ENCODE measurements at places on chromosomes 1 and 21.

GRCh38 chr1:54171016-54171415, 18.2 kb upstream of the CDCP2 start:
- DNase-seq = no peak

DNA sequence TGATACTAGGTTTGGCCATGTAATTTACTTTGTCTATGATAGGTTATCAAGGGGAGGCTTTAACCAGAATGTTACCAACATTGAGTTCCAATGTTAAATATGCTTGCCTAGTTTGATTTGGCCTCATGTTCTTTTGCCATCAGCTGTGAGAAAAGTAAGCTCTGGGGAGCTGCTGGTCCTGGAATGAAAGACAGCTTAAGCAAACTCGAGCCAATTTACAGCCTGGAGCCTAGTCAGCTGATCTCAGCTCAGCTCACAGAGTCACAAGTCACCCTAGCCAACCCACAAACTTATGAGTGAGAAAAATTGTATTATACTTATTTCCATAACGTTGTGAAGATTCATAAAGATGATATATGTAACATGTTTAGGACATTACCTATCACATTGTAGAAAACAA, 426.7 kb downstream of the RWDD3 start:
- DNase-seq = no peak

DNA sequence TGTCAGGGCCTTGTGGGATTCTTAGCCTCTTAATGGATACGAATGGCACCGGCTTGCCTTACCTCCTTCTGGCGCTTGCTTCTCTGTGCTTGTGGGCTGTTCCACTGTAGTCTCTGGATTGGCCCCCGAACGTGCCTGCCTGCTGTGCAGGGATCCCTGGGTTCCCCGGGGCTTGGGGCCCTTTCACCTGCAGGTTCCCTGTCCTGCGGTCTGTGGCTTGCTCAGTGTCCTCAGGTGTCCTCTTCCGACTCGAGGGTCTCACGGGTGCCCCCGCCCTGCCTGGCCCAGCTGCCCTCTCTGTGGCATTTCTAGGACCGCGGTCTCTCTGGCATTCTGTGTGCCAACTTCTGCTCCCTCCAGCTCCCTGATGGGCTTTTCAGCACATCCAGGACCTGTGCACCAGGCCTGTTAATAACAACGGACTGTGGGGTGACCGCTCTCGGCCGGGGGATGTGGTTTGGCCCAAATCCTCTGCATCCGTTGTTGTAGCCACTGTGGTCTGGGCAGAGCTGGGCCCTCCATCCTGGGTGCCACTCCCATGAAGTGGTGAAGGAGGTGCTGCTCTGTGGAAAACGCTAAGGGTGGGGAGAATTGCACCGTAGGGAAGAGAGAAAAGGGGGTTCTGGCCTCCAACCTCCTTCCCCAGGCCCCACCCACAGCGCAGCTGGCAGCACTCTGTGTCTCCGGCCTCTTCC, 12.4 kb downstream of the COL18A1 start:
- no peak for DNase-seq

DNA sequence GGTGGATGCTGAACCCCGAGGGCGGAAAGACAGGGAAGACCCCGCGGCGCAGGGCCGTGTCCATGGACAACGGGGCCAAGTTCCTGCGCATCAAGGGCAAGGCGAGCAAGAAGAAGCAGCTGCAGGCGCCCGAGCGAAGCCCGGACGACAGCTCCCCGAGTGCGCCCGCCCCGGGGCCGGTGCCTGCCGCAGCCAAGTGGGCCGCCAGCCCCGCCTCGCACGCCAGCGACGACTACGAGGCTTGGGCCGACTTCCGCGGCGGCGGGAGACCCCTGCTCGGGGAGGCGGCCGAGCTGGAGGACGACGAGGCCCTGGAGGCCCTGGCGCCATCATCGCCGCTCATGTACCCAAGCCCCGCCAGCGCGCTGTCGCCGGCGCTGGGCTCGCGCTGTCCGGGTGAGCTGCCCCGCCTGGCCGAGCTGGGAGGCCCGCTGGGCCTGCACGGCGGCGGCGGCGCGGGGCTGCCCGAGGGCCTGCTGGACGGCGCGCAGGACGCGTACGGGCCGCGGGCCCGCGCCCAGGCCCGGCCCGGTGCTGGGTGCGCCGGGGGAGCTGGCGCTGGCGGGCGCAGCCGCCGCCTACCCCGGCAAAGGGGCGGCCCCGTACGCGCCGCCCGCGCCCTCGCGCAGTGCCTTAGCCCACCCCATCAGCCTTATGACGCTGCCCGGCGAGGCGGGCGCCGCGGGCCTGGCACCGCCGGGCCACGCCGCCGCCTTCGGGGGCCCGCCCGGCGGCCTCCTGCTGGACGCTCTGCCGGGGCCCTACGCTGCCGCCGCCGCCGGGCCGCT, 20.7 kb downstream of the FOXO6 start:
- peak; percentile 83 for DNase-seq

- no peak for DNase-seq
These were observed 761 bp upstream of the PAX7 start for GRCh38 chr1:18629659-18630510.

GRCh38 chr1:33082575-33083108, 1.7 kb downstream of the AZIN2 start:
- DNase-seq = no peak

DNA sequence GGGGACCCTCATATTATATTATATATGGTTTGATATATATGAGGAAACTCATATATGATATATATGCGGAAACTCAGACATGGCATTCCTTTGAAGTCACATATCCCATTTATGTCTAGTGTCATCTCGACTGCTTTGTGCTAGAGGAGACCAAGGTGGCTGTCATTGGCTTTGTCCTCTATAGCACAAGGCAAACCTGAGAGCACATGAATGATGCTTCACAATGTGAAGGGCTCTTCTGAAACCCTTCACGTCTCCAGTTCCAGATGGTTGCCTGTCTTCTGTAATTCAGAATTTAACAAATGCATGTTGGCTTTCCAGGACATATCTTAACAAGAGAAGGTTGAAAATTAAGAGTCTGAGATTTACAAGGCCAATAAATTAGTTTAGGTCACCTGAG, 303.6 kb downstream of the BARHL2 start:
- no peak for DNase-seq

DNA sequence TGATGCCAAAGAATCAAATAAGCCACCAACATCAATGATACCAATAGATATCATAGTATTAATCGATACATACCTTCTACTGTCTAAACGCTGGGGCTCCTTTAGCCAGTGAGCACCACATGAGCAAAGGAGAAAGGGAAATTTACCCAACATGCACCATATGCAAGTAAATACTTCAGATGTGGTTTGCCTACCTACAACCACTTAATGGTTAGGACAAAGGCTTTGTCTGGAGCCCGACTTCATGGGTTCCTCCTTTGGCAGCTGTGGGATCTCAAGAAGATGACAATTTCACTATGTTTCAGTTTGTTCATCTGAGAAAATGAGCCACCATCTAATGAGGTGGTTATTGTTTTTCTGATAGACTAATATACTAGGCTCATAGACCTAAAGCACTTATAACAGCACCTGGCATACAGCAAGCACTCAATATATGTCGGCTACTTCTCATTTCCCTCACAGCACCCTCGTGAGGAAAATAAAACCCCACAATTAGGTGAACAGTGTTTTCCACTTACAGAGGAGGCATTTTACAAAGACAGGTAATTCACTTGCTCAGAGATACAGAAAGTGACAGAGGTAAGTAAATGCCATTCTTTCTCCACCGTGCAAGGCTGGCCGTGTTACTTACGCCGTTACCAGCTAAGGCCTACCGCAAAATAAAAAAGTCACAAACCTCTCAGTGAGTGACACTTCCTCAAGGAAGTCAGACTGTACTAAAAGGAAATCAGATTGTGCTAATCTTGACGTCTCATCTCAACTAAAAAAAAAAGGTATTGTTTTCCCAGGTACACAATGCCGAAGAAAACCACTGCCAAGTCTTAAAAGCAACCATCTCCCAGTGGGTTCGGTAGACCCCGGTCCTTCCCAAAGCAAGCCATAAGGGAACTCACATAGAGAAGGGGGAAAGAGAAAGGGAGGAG, 1.6 kb downstream of the TTC13 start:
- no peak for DNase-seq

DNA sequence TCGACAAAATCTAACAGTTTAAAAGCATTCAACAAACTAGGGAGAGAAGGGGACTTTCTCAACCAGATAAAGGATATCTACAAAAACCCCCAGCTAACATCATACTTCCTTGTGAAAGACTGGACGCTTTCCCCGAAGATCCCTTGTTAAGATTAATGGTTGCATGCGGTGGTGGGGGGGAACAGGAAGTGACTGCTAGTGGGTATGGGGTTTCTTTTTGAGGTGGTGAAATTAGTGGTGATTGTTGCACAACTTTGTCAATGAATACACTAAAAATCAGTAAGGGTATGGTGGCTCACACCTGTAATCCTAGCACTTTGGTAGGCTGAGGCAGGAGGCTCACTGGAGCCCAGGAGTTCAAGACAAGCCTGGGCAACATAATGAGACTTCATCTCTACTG, 26.9 kb upstream of the EYA3 start:
- no peak for DNase-seq

DNA sequence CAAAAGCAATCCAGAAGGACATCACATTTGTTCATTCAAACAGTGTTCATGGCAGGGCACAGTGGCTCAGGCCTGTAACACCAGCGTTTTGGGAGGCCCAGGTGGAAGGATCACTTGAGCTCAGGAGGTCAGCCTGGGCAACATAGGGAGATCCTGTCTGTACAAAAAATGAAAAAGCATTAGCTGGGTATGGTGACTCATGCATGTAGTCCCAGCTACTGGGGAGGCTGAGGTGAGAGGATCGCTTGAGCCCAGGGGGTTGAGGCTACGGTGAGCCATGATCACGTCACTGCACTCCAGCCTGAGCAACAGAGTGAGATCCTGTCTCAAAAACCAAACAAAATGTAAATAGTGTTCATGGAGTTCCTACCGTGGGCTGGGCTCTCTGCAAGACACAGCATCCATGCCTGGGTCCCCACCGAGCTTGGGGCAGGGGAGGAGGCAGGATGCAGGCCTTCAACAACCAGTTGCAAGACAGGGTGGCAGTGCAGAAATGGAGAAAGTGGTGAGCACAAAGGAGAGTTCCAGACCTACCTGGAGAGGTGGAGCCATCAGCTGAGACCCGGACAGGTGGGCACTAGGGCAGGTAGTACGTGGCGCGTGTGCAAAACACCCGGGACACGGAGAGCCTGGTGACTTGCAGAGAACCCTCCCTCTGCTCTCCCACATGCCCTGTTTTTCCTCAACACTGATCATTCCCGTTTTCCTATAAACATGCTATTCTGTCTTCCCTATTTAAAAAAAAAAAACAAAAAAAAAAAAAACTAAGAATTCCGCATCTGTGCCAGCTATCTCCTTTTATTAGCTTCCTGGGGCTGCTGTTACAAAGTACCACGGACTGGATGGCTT, 138.9 kb downstream of the TOMM20 start:
- DNase-seq = no peak

- no peak for DNase-seq
These were observed 106.7 kb downstream of the FAF1 start for GRCh38 chr1:50853325-50853724.

DNA sequence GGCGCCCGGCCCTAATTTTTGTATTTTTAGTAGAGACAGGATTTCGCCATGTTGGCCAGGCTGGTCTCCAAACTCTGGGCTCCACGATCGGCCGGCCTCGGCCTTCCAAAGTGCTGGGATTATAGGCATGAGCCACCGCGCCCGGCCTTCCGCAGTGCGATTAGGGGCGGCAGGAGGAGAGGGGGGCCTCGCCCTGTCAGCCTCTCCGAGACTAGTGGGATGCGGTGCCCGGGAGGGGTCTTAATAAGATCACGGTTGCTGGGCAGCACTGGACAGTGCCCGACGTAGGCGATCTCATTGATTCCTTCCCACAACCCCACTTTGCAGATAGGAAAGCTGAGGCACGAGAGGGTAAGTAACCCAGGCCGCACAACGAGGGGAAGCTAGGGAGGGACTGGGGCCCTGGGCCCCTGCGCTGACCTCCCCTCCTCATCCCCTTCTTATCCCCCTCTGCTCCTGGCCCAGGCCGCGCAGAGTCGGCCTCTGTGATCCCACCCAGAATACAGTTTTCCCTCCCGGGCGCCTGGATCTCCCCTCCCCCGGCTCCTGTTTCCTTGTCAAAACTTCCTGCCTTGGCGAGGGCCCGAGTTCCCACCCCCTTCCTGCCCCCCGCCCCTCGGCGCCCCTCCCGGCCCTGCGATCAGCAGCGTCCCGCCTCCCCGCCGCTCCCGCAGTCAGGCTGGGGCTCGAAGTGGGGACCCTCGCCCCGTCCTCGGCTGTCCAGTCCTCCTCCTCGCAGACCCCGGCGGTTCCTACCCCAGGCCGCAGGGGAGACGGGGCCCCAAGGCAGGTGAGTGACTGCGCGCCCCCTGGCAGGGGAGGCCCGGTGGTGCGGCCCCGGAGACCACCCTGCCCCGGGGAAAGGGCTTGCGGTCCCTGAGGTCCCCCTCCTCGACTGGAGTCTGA, at the start of gene PEAR1:
Gene PEAR1 (plus strand): TSS at position 671 of the 906 bp plus-strand sequence. CDS start 10,209 bp downstream, outside the sequence.
- DNase-seq = no peak

DNA sequence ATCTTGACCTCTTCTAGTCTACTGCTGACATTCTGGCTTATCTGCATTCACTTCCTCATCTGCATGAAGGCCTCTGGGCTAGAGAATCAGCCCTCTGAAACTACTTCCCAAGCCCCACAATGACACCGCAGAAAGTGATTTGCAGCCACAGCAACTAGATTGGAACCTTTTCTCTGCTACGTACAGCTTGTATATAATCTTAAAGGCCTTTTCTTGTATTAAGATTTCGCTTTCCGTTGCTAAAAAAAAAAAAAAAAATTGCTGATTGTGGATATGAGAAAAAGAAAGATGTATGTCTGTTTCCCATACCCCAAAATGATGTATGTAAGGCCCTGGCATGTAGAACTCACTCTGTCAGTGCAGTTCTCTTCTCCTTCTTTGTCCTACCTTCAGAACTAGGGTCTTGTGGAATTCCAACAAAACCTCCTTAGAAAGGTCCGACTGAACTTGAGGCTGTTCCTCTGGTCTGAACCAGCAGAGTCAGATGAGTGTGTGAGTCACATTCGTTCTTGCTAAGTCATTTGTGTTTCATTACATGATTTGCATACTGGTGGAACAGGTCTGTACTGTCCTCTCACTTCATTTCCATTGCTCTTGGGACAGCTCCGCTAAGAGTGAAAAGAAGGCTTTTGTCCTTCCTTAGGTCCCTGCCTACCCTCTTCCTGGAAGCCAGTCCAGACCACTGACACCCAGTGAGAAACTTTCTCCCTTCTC, 62.7 kb downstream of the PLPP3 start:
- DNase-seq = no peak

- DNase-seq = peak; percentile 81
These were observed 38.9 kb upstream of the TARDBP start for GRCh38 chr1:10973552-10973951.

- DNase-seq = no peak
These were observed 5.2 kb downstream of the TXLNA start for GRCh38 chr1:32184650-32185049.

DNA sequence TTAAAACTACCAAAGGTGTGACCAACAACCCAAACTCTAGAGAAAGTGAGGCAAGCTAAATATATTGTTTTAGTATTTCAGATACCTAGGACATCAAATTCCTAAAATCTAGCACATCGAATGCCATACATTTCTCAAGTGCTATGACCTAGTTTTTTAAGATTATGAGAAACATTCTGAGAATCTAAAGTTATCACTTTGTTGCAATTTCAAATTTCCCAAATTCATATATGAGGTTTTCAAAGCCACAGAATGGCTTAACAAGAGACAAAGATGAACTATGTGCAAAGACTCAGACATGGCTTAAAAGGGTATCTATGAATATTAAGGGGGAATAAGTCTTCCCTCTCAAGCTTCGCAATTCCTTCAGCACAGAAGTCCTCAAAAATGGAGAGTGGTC, 6.8 kb downstream of the SCYL3 start:
- DNase-seq = no peak

Data from MG63 (cell line).